NCI-H2081 treated with DMSO at 0.1 percent for 48 hours (cell line): ENCODE measurements at places on chromosomes 3 and 15.

- no peak for DNase-seq
These were observed 29.7 kb upstream of the OR4F6 start for GRCh38 chr15:101773496-101774100.

GRCh38 chr3:159172473-159172872 is 370.6 kb downstream of the MFSD1 start:
- DNase-seq, result no peak

DNA sequence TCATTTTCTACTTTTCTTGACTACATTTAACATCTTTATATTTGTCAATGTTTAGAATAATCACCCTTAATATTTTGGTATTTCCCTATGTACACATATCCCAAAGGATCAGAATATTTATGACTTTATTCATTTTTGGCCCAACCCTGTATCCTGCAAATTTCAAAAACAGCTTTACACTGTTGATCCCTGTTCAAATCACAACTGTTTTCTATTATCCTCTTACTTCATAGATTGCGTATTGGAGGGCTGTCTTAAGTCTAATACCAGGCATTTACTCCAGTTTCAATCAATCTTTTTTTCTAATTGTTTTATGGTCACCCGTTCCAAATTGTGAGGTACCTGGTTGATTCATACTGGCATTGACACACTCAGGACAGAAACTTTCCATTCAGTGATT is 107.9 kb downstream of the RPL22L1 start:
- DNase-seq, result no peak

DNA sequence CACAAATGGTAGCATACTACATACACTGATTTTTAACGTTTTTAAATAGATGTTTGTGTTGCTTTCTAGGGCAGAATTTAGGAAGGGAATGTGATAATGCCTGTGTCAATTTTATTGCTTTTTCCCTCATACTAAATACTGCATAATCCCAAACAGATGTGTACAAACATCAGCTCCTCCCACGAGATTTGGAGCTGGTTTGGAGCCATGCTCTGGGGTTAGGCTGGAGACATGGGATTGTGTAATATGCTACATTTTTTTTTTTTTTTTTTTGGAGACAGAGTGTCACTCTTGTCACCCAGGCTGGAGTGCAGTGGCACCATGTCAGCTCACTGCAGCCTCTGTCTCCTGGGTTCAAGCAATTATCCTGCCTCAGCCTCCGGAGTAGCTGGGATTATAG is 80.1 kb downstream of the EBLN2 start:
- no peak for DNase-seq

- DNase-seq, result peak; percentile 74
These were observed 32.8 kb downstream of the MYH15 start for GRCh38 chr3:108477511-108478147.
